ENCODE measurements at places on chromosomes 6 and 20.

DNA sequence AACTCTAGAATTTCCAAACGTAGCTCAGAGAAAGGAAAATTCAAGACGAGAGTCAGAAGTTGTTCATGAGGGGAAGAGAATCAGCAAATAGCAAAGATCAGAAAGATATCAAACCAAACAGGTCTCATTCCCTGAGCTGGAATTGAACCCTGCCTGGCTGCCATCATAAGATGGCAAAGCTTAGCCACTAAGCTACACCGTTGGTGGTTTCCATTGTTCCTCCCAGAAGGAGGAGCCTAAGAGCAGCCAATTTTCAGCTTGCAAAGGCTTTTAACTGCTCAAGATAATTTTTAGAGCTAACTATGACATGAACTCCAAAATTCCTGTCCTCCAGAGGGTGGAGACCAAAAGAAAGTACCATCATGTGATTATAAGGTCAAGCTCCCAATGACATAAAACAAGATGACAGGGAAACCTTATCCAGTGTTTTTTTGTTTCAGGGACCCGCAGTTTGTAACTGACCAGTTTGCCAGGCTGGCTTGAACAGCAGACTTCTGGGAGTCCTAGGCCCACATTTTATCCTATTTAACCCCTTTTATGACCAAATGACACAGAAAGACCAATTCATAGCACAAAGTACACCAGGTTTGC, 55.9 kb downstream of the COL11A2 start:
- no peak for DNase-seq

DNA sequence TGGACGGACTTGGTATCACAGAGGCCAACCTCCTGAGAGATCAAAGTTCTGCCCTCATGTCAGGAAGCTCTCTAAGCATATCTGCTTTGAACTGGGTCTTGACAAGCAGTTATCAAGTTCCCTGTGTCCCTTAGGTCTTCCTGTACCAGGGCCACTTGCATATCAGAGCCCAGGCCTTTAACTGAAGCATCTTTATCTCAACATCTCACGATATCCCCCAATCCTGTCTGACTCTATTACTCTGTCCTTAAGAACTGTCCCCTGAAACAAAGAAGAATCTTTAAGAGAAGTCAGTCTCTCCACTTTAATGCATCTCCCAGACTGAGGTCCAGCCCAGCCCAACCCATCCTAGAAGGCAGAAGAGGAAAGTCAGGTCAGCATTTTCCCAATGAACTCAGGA, 8.2 kb downstream of the MAS1L start:
- DNase-seq: no peak

DNA sequence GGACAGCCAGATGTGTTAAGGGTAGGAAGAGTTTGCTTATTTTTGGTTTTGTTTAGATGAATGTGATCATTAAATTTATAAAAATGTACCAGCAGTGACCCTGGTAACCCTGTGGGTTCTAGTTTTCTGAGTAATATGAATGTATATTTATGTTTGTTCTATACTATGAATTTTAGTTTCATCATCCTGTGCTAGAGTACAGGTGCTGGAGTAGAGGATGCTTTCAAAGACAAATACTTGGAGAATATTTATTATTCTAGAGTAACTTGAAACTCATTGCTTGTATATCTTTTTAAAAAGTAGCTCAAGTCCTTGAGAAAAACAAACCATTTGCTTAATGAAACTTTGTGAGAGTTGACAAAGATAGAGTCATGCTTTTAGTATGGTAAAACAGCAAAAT, 7.8 kb downstream of the LRRC1 start:
- DNase-seq: no peak

DNA sequence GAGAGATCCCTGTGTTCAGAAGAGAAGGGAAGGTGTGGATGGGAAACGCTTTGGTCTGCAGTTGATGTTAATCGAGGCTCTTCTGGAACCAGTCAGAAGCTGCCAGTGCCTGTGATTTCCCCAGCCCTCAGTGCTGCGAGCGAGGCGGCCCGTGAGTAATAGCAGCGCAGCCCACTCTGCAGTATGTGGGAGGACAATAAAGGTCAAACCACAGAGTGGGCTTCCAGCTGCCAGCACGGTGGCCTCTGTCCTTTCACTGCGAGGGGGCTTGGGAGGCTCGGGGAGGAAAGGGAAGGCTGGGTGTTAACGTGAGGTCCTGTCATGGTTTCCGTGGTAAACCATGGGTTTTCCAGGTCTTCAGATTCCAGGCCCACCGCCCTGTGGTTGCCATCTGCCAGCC, 32.3 kb upstream of the TAGAP start:
- no peak for DNase-seq

DNA sequence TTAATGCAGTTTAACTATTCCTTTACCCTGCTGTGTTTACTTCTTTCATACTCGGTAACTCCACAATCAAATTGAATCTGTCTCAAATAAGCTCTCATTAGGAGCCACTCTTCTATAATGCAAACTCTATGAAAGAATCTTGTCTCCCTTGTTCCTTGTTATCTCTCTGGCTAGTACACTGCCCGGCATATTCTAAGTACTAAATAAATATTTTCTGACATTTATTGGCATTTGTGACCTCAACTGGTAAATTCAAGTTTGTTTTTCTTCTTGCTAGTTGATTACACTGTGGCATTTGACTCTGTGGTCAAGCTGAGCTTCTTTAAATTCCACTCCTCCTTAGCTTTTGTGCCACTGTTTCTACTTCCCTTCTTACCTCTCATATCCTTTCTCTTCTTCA, 237.6 kb upstream of the KHDRBS2 start:
- DNase-seq: no peak

- no peak for DNase-seq
Measured at GRCh38 chr6:5497896-5498578, 236.7 kb downstream of the FARS2 start.

GRCh38 chr6:154538640-154539191, 28.2 kb upstream of the CNKSR3 start:
- DNase-seq: no peak

- DNase-seq: no peak
Measured at GRCh38 chr6:154478021-154478700, 32.3 kb downstream of the CNKSR3 start.

- peak; percentile 52 for DNase-seq
Measured at GRCh38 chr6:156396068-156396771, 381.0 kb upstream of the ARID1B start.

- no peak for DNase-seq
Measured at GRCh38 chr6:147891671-147892070, 383.2 kb downstream of the SAMD5 start.

GRCh38 chr20:3660262-3661059, 2.7 kb downstream of the GFRA4 start:
- DNase-seq: peak; percentile 52

DNA sequence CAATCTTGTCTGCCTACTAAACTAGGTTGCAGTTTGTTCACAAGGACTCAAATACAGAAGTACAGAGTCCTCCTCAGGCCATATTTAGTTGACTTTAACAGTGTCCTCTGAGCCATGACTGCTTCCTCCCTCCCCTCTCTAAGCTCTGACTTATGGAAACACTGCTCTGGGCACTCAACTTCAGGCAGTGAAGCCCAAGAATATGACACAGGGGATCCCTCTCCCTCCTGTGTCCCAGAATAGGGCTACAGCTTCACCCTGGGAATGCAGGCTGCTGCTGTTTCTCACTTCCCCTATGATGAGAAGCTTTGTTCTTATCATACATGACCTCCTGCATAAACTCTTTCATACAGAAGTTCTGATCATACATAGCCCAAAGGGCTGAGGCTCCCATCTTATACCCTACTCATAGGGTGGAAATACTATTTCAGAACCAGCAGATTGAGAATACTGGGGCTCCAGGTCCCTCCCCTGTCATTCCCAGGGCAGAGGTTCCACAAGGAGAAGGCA, 97.3 kb upstream of the UST start:
- DNase-seq: no peak

DNA sequence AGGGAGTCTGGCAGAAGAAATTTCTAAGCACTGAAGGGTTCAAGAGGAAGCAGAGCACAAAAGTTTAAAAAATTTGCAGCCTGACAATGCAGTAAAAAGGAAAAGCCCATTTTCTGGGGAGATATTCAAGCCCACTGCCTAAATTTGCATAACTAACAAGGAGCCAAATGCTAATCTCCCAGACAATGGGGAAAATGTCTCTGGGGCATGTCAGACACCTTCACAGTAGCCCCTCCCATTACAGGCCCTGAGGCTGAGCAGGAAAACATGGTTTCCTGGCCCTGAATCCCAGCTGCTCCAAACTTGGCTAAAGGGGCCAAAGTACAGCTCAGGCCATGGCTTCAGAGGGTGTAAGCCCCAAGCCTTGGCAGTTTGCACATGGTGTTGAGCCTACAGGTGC, 908.5 kb upstream of the MANEA start:
- DNase-seq: no peak

DNA sequence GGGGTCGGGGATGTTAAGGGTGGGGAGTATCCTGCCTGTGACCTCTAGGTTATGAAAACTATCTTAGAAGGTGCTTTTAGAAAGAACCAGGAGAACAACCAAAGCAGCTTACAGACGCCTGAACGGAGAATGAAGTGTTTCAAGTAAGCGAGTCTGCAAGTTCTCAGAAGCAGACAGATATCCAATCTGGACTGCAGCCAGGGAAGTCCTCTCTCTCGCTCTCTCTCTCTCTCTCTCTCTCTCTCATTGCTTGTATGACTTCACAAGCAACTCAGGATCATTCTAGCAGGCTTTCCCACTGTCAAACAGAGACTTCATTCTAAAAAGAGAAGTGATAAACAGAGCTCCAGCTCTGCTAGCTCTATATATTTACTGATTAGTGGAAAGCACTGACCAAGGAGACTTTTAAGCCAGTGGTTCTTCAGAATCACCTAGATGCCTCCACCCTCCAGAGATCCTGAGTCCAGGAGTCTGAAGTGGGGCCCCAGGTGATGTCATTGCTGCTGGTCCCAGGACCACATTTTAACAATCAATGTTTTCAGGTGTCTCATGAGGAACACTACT, 6.0 kb downstream of the TCF21 start:
- no peak for DNase-seq

GRCh38 chr6:166194914-166195859, 27.5 kb upstream of the TBXT start:
- no peak for DNase-seq

DNA sequence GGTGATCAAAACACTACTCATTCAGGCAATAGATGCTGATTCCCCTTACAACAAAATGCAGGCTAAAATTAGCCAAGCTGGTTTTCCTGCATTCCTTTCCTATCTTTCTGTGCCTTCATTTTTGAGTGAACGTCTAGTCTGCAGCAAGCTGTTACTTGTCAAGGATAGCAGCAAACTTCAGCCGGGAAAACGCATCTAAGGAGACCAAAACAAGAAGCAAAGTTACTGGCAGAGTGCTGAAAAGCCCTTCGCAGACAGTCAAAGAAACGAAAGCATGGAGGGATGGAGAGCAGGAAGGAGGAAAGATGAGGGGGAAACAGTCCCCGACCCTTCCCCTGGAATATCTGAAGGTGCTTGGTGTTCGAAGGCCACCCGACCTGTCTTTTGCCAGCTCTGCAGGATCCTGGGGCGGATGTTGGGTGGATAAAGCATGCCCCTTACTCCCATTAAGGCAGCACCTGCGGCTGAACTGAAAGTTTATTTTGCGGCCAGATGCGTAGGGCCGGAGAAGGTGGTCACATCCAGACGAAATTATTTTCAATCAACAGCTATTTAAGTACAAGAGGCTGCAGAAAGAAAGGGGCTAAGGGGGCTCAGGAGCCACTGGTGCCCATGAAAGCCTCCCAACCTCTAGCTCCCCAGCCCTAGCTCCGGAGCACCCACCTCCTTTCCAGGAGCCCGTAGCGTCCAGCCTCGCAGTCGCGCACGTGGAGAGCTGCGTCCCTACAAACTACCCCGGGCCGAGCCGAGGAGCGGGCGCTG, 538 bp downstream of the FERMT1 start:
- DNase-seq: peak; percentile 15

DNA sequence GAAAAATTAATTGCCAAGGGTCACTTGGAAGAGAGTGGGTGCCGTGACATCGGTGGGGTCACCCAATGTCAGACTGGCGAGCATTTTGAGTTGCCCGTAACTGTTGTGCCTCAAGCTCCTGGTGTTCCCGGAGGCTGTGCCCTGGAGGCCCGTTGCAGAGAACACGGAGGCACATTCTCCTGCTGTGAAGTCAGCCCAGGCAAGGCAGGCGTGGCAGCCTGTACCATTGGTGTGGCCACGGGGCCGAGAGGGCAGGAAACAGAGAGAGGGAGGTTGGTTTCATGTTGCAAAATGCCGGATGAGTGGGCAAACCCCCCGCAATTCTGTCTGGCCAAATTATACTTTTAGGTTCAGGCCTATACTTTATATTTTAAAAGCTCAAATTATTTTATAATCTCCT, 81.2 kb downstream of the THBS2 start:
- DNase-seq: no peak

GRCh38 chr6:43940393-43941087, 170.5 kb downstream of the VEGFA start:
- no peak for DNase-seq

- peak; percentile 35 for DNase-seq
Measured at GRCh38 chr20:47502271-47503239, 868 bp downstream of the NCOA3 start.

- DNase-seq: no peak
Measured at GRCh38 chr6:144284478-144284782, 705 bp upstream of the UTRN start.

GRCh38 chr6:129476810-129477209, 233.2 kb downstream of the ARHGAP18 start:
- DNase-seq: no peak

GRCh38 chr6:14734416-14735340, 511.2 kb upstream of the JARID2 start:
- peak; percentile 47 for DNase-seq

- no peak for DNase-seq
Measured at GRCh38 chr20:38840894-38841470, 35.5 kb downstream of the PPP1R16B start.

GRCh38 chr6:158222066-158222465, 53.9 kb downstream of the GTF2H5 start:
- DNase-seq: no peak

- peak; percentile 90 for DNase-seq
Measured at GRCh38 chr6:31660381-31661261, at the start of gene C6orf47. Gene C6orf47 (minus strand): TSS chr6:31660778. CDS start chr6:31659947, 831 bp downstream.

GRCh38 chr6:146984251-146984924, 219.8 kb upstream of the STXBP5 start:
- DNase-seq: no peak

- no peak for DNase-seq
Measured at GRCh38 chr6:88547768-88548167, 381.6 kb upstream of the CNR1 start.

DNA sequence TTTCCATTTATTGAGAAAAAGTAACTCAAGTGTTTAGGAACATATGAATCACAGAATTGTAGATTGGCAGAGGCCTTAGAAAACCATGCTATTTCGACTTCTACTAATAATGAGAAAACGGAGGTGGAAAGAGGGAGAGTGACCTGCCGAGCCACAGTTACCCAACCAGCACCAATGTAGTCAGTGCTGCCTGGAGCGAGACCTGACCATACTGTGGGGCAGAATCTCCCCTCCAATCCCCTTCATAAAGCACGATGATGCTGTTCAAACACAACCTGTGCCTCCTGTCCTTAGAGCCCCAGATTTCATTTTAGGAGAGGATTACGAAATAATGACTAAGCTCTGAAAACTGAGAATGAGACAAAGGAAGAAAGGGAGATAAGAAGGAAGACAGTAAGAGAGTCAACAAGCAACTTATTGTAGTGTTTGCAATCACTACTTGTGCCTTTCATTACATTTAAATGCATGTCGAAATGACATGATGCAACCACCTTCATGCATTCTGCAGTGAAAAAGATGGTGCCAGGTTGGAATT, 70.6 kb downstream of the ATXN1 start:
- peak; percentile 43 for DNase-seq

GRCh38 chr20:10476319-10476724, 41.2 kb downstream of the SLX4IP start:
- DNase-seq: peak; percentile 52

Data from GM13976 (cell line).